ENCODE measurements at places on chromosomes 16 and 17.

DNA sequence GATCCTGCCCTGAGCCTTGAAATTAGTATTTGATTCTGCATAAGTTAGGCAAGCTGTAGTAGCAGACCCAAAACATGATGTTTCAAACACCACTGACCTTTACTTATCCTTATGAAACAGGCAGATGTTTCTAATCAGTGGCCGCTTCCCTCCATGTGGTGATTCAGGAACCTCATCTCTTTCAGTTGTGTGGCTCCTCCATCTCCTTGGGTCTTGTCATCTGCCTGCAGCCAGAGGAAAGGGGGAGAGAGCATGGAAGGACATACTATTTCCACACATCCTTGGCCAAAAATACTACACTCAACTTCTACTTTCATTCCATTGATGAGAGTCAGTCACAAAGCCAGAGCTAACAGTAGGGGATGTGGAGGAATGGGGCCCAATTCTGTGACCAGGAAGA lies 41.6 kb upstream of the IRX6 start:
- no peak for DNase-seq

DNA sequence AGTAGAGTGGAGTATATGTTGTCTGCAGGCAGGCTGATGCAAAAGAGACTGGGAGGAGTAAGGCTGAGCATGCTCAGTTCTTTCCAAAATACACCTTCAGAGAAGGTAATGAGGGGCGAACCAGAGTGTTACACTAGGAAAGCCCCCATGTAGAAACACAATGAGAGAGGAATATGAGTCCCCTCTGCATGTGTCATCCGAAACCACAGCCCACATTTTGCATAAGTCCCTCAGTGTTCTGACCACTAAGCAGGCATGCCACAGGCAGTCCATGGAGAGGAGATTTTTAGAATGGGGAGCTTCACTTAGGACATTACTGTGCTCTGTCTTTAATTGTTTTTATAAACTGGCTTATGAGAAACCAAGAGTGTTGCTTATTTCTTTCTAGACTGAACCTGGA lies 32.0 kb downstream of the SLC6A2 start:
- no peak for DNase-seq

DNA sequence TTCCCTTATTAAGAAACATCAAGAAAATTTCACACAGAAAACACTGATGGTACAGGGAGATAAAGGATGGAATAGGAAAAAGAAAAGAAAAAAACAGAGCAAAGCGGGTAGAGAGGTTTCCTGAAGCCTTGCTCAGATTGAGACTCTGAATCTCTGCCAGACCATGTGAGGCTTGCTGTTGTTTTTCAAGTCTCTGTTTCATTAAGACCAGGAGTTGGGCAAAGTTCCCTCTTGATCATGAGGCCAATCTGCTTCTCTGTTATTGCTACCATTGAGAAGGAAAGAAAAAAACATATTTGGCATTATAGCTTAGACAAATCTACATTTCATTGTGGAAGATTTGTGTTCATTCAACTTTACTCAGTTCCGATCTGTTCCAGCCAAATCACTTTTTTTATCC lies 201.6 kb upstream of the SOX9 start:
- DNase-seq: no peak

DNA sequence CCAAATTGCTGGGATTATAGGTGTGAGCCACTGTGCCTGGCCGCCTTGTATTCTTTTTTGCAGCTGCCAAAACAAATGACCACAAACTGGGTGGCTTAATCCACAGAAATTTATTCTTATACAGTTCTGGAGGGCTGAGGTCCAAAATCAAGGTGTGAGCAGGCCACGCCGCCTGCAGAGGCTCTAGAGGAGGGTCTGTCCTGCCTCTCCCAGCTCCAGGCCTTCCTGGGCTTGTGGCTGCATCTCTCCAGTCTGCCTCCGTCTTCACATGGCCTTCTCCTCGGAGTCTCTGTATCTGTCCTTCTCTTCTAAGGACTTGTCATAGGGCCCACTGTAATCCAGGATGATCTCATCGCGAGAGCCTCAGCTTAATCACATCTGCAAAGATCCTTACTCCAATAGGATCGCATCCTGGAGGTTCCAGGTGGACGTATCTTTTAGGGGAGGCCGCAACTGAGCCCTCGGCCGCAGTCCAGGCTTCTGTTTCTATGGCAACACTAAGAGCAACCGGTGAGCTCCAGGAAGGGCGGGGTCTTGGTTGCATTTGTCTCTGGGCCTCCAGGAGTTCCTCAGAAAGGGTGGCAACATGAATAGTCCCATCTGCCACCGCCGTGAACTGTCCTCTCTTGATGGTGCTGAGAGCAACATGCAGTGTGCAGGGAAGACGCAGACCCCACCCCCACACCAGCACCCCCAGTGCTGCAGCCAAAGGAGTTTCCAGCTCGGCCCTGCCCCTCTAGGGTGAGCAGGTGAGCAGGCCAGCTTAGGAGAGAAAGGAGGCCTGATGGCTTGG lies 29.5 kb upstream of the CREBBP start:
- DNase-seq: no peak

- no peak for DNase-seq
Observed at GRCh38 chr16:86595983-86596605, 17.7 kb downstream of the FOXL1 start.

All from left forelimb (tissue), 1 donor.